ENCODE measurements at places on chromosomes 7 and 10. TPM values are rescaled to one million over a fixed set of nuclear protein-coding genes. Genes with fewer than 3 reads are reported as not detected.

The SUMF2 gene
- total RNA-seq, result 68.6 TPM

The LARP4B gene
- 54.6 TPM for total RNA-seq

The C10orf62 gene
- not detected for total RNA-seq

The OR2A25 gene
- total RNA-seq, result not detected
